ENCODE measurements at places on chromosomes 13 and 19. TPM values are rescaled to one million over a fixed set of nuclear protein-coding genes. Genes with fewer than 3 reads are reported as not detected.
A peak's percentile ranks its signal among the peaks of the same experiment; 100 is the strongest.

The NLRP11 gene
- not detected for total RNA-seq

The C3 gene
- 9.2 TPM for total RNA-seq

The FFAR3 gene
- total RNA-seq: not detected

The TTC9B gene
- not detected for total RNA-seq

The CGB1 gene
- not detected for total RNA-seq

The MZT1 gene
- total RNA-seq: 17.9 TPM

- H3K27ac ChIP-seq: no peak overlapping the region
- DNase-seq: no peak
- no peak overlapping the region for H3K4me3 ChIP-seq
- no peaks in the 10 kb centered on the region for H3K36me3 ChIP-seq
- H3K4me1 ChIP-seq: no peaks in the 10 kb centered on the region
Observed at GRCh38 chr13:113042456-113042855, 63.1 kb upstream of the F7 start.

- H3K4me1 ChIP-seq: peaks cover 33% of the 10 kb centered on the region
- peaks cover 37% of the 10 kb centered on the region for H3K36me3 ChIP-seq
- peak within 1 kb of the TSS; percentile 90 for H3K27ac ChIP-seq
- peak; percentile 89 for DNase-seq
- peaks cover 3% of the 10 kb centered on the region for H3K27me3 ChIP-seq
- peak within 1 kb of the TSS; percentile 95 for H3K4me3 ChIP-seq
Observed at GRCh38 chr19:9674663-9675357, at the start of gene ZNF562. Gene ZNF562 (minus strand): TSS chr19:9675100. CDS start chr19:9660744, 14,356 bp downstream.

DNA sequence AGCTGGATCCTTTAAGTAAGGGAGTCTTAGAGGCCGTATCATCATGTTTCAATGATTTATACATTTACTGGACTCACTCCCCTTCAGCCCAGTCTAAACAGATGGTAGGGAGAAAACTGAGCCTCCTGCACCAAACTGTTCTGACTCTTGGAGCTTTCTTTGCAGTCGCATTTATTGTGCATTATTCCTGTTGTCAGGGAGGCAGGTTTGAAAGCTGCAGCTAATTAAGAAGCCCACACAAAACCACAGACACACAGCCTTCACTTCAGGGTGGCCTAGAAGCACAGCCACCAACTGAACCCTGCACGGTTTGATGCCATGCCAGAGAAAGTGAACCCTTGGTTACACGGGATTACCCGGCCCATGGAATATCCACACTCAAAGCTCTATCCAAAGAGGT, 911.0 kb downstream of the UQCRFS1 start:
- peaks cover 2% of the 10 kb centered on the region for H3K27me3 ChIP-seq
- H3K4me3 ChIP-seq: no peak overlapping the region
- H3K4me1 ChIP-seq: no peaks in the 10 kb centered on the region
- DNase-seq: no peak

DNA sequence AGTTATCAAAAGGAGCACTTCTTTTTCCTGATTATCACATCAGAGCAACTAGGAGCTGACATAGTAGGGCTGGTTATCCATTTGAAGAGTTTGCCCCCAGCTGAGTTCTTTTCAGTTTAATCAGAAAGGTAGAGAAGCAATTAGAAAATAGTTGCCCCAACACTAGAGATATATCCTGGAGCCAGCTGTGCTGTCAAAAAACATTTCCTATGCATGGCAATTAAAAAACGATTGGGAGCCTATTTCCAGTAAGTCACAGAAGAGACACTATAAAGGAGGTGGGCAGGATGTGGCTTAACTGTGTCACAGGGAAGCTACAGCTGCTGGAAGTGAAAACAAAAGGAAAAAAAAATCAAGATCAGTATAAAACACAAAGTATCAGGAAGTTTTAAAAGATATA, 155.7 kb upstream of the SLITRK1 start:
- no peaks in the 10 kb centered on the region for H3K36me3 ChIP-seq
- H3K27ac ChIP-seq: peak overlapping the region; percentile 6
- H3K4me3 ChIP-seq: no peak overlapping the region

GRCh38 chr19:55085923-55086715, 10.4 kb downstream of the EPS8L1 start:
- DNase-seq: peak; percentile 58
- H3K4me1 ChIP-seq: peaks cover 37% of the 10 kb centered on the region
- H3K27ac ChIP-seq: no peak overlapping the region
- peaks cover 24% of the 10 kb centered on the region for H3K27me3 ChIP-seq
- no peak overlapping the region for H3K4me3 ChIP-seq

- no peaks in the 10 kb centered on the region for H3K27me3 ChIP-seq
- H3K27ac ChIP-seq: no peak overlapping the region
- H3K36me3 ChIP-seq: no peaks in the 10 kb centered on the region
- H3K4me3 ChIP-seq: no peak overlapping the region
- peak; percentile 41 for DNase-seq
Observed at GRCh38 chr13:112716461-112716820, 26.6 kb downstream of the ATP11A start.

- no peak for DNase-seq
- no peak overlapping the region for H3K27ac ChIP-seq
- H3K4me1 ChIP-seq: peaks cover 36% of the 10 kb centered on the region
- H3K27me3 ChIP-seq: no peaks in the 10 kb centered on the region
- H3K4me3 ChIP-seq: no peak overlapping the region
Observed at GRCh38 chr19:7355151-7355820, 6.5 kb downstream of the ARHGEF18 start.

GRCh38 chr13:67147342-67148133, 82.6 kb downstream of the PCDH9 start:
- DNase-seq: no peak
- no peak overlapping the region for H3K4me3 ChIP-seq
- no peaks in the 10 kb centered on the region for H3K27me3 ChIP-seq
- H3K36me3 ChIP-seq: no peaks in the 10 kb centered on the region

GRCh38 chr13:28392896-28393505, 101.9 kb downstream of the FLT1 start:
- no peaks in the 10 kb centered on the region for H3K36me3 ChIP-seq
- H3K27me3 ChIP-seq: peaks cover 12% of the 10 kb centered on the region
- H3K27ac ChIP-seq: no peak overlapping the region

DNA sequence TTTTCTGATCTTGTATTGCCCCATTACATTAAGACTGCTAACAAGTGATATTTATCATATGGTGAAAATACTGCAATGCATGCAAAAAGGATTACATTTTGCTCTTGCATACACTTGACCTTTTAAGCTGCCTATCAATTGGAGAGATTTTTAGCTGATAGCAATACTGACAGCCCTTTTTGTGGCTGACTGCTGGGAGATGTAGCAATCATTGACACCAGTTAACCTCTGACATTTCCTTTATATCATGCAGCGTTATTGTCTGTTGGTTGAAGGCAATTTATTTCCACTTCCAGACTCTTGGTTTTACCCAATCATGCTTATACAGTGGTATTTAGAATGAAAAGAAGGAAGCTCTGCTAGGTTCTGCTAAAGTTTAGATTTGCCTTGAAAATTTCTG, 364.0 kb downstream of the LMO7 start:
- H3K27ac ChIP-seq: no peak overlapping the region
- H3K4me3 ChIP-seq: no peak overlapping the region
- H3K36me3 ChIP-seq: no peaks in the 10 kb centered on the region
- H3K4me1 ChIP-seq: no peaks in the 10 kb centered on the region
- no peaks in the 10 kb centered on the region for H3K27me3 ChIP-seq

DNA sequence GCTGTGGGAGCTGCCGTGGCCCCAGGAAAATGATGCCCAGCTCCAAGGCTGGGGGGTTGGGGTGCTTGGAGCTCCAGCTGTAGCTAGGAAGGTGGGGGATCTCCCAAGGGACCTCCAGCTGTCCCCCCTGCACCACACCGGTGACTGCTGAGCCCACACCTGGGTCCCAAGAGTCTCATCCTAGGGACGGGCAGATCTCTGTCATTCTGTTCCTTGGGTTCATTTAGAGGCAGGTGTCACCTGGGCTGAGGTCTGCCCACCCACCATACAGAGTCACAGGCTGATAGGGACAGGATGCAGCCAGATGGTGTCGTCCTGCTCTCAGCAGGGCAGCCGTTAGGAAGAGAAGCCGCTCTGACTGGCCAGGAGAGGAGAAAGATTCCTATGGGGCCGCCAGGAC, 5.3 kb downstream of the F2RL3 start:
- H3K27ac ChIP-seq: no peak overlapping the region
- no peaks in the 10 kb centered on the region for H3K27me3 ChIP-seq
- no peak overlapping the region for H3K4me3 ChIP-seq
- peaks cover 22% of the 10 kb centered on the region for H3K4me1 ChIP-seq
- DNase-seq: no peak
